ENCODE measurements at places on chromosomes 3 and 15.

- no peak for DNase-seq
Observed at GRCh38 chr15:66085128-66085527, 168.4 kb downstream of the MEGF11 start.

- DNase-seq = no peak
Observed at GRCh38 chr3:187213616-187214015, 16.3 kb downstream of the RTP1 start.

DNA sequence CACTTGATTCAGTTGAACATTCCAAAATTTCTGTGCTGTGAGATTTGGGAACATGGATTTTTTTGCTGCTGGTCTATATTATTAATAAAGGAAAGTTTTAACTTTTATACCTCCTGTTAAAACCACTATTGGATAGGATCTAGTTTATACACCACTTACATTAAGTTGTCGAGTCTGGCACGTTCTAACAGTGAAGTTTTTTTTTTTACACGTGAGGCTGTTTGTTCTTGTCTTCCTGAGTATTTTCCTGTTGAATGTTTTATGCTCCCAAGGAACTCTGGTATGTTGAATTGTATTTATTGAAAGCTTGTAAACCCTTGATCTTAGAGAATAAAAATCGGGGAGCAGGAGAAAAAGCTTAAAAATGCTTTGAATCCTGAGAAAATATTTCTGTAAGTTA lies 338.8 kb downstream of the RBMS3 start:
- no peak for DNase-seq

DNA sequence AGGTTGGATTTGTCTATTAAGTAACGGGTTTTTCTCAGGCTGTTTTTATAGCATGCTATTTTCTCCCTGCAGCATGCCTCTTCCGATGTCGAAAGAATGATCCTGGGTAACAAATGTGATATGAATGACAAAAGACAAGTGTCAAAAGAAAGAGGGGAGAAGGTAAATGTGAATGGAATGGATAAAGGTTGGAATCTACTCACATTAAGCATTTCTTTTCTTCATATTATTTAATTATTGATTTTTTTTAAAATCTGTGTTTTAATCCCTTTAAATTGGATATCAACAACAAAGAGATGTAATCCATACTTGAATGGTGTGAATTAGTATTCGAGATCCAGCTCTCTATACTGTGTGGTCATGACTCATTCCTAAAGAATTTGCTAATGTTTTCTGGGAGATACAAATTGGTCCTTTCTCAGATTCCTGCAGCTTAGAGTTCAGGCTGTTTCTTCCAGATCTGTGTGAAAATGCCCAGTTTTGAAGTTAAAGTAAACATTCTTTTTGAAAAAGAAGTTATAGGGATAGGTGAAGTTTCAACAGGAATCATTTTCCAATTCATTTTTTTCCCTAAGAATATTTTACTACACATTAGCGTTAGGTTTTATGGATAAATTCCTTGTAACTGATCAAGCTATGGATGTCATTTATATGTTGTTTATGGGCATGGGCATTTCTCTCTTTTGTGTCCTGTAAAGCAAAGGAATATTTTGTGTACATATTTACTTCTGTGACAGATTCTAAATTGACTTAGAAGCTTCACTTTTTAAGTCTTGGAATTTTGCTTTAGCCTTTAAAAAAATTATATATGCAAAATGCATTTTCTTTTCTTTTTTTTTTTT lies 20.8 kb upstream of the APH1B start:
- no peak for DNase-seq

DNA sequence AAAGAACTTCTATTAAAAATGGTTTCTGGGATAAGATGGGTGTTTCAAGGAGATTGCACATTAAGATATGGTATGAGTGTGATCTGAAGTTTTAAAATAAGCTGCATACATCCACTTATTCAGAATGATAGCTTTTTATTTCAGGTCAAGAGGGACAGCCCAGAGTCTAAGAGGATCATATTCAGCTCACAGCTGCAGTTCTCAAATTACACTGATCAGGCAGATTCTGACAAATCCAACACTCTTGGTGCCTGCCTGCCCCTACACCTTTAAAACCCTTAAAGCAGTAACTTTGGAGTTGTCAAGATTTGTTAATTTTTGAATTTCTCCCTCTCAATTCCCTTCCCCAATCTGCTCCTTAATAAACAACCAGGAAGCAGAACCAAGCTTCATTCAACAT lies 9.1 kb upstream of the TMEM87A start:
- DNase-seq = no peak

DNA sequence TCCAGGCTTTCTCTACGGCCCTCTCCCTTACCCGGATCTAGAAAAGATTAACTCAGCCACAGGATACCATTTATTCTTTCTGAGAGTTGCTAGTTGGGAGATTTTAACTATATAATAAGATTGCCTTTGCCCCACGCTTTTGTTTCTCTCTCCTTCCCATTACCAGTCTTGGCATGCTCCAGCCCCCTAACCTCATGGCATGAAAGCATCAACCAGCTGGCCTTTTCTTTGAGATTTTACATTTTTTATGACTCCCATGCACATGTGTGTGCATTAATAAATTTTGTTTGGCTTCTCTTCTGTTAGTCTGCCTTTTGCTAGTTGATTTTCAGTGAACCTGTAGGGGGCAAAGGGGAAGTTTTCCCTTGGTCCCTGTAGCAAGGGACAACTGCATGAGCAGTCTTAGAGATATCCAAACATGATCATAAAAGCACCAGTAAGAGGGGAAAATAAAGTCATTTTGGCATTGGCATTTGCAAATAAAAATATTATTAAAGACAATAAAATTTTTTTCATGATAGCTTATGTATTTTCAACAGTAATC lies 73.6 kb downstream of the OXSM start:
- no peak for DNase-seq

DNA sequence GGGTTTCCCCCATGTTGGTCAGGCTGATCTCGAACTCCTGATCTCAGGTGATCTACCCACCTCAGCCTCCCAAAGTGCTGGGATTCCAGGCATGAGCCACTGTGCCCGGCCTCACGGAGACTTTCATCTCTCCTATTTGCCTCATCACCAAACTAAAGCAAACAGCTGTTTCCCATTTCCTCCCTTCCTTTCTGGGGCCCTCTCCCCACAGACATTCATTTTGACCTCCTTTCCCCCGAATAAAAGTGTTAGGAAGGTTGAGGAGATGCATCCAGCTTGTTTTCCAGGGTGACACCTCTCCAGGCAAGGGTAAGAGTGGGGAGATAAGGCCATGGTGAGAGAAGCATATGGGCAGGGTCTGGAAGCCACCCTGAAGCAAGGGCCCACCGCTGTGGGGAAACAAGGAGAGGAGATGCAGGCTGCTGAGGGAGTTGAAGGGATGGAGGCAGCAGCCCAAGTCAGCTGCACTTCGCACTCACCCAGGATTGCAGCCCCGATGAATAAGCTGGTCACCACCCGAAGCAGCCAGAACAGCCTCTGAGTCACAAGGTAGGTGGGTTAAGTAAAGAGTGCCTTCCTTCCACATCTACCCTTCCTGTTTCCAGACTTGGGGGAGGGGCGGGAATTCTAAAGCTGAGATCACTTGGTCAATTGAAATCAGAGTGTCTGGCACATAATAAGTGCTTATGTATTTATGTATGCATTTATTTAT lies 7.7 kb downstream of the DUOXA2 start:
- DNase-seq = no peak

- no peak for DNase-seq
Observed at GRCh38 chr3:76369170-76369569, 583.8 kb upstream of the ZNF717 start.

DNA sequence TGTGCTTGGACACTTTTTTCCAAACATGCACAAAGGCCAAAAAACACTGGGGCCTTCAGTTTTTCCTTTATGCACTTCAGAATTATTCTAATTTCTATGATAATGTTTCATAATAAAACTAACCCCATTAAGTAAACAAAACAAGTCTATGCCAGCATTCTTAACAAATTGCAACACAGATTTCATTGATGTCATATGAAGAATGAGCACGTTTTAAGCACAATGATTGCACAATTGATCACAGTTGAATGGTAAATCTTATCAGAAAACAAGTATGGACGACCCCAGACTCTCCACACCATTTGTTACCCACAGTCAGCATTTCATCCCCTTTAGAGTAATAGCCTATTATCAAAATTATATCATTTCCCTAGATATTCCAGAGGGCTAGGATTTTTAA lies 46.7 kb upstream of the PROK2 start:
- DNase-seq = no peak

GRCh38 chr3:126153695-126154360 lies 26.6 kb downstream of the ALDH1L1 start:
- DNase-seq = no peak

DNA sequence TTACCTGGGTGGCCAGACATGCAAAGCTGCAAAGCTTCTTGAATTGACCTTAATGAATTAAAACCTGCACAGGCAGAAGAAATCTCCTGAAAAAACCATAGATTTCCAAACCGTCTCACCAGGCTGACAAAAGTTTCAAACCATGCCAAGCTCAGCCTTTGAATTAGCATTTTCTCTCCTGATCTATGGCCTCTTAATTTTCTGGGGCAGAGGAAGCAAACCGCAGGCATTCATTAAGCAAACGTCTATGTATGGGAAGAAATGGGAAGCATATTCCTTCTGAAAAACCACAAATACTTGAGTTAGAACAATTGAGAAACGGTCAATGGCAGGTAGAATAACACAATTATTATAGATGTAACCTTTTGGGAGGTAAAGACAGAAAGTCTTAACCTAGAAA lies 500.2 kb upstream of the NR2F2 start:
- DNase-seq = no peak

- DNase-seq = no peak
Observed at GRCh38 chr15:49423021-49423420, at the start of gene FGF7. Gene FGF7 (plus strand): TSS chr15:49423242. CDS start chr15:49424298, 1,056 bp downstream.

GRCh38 chr3:95442766-95443165 lies 1371.6 kb upstream of the EPHA6 start:
- DNase-seq = no peak

- DNase-seq = peak; percentile 67
Observed at GRCh38 chr15:31004220-31004733, 12.8 kb upstream of the MTMR10 start.

GRCh38 chr15:88057836-88058235 lies 198.7 kb downstream of the NTRK3 start:
- no peak for DNase-seq
